Hair follicle dermal papilla cell (primary cell): ENCODE measurements at places on chromosomes 7 and 10. TPM values are rescaled to one million over a fixed set of nuclear protein-coding genes. Genes with fewer than 3 reads are reported as not detected.

Gene C10orf53
- not detected in 2 replicates for total RNA-seq

Gene SPDYE6
- not detected in 2 replicates for total RNA-seq

Gene INSYN2A
- 0.16 and 0.24 TPM in 2 replicates for total RNA-seq

Gene ADAP1
- 0.16 and 0.97 TPM in 2 replicates for total RNA-seq

Gene MKLN1
- 72.1 and 89.6 TPM in 2 replicates for total RNA-seq

Gene A1CF
- not detected in 2 replicates for total RNA-seq

Gene FKBP6
- not detected in 2 replicates for total RNA-seq

Gene ZNF736
- 10.7 and 12.0 TPM in 2 replicates for total RNA-seq

Gene RELN
- 0.16 and 0.24 TPM in 2 replicates for total RNA-seq

Gene TRA2A
- 26.9 and 29.8 TPM in 2 replicates for total RNA-seq

Gene PTPRE
- total RNA-seq, result 16.3 and 16.9 TPM in 2 replicates

Gene LRIT1
- total RNA-seq, result not detected in 2 replicates

Gene PKD2L1
- not detected in 2 replicates for total RNA-seq

Gene SPDYE1
- total RNA-seq, result under 0.01 TPM in 1 of 2 replicates, not detected in the other

Gene TAF6
- total RNA-seq, result 39.9 and 40.7 TPM in 2 replicates

Gene EEPD1
- 7.9 and 10.2 TPM in 2 replicates for total RNA-seq

Gene IQUB
- total RNA-seq, result 0.61 and 0.65 TPM in 2 replicates
